Fibroblast of skin of abdomen (primary cell): ENCODE measurements at places on chromosomes 6 and 20.
A peak's percentile ranks its signal among the peaks of the same experiment; 100 is the strongest.

- no peak for DNase-seq
Observed at GRCh38 chr20:51237791-51238190, 214.9 kb upstream of the KCNG1 start.

- DNase-seq = no peak
Observed at GRCh38 chr6:46377209-46377608, 114.0 kb downstream of the RCAN2 start.

- DNase-seq = no peak
Observed at GRCh38 chr6:26495281-26495680, 4.8 kb upstream of the BTN1A1 start.

DNA sequence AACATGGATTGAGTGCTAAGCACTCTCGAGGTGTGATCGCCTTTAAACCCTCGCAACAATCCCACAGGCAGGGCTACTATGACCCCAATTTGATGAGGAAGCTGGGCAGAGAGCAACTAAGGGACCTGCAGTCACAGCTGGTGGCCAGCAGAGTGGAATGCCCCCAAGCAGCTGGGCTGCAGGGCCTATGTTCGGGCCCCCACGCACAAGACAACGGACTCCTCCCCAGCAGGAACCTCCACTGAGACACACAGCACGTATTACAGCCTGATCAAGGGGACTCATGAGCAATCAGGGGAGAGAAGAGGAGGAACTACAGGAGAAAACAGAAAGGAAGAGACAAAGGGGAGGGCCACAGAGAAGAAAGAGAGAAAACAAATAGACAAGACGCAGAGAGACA is 21.7 kb downstream of the CST7 start:
- no peak for DNase-seq

DNA sequence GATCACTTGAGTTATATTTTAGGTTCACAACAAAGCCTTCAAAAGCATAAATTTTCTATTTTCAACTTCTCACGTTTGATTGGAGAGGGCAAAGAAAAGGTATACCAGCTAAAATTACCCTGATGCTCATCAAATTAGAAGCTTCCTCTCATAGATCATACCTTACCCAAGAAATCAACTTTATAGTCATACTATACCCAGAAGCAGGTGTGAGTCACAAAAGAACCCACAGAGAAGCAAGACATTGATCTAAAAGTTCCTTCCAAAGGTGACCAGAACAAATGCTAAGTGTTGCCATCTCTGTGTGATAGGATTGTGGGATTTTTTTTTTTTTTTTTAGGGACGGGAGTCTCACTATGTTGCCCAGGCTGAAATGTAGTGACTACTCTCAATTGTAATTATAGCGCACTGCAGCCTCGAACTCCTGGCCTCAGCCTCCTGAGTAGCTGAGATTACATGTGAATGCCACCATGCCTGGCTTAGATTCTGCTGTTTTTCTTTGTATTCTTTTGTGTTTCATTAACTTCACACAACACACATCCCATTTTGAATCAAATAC is 3.3 kb downstream of the EIF2S2 start:
- DNase-seq = no peak

DNA sequence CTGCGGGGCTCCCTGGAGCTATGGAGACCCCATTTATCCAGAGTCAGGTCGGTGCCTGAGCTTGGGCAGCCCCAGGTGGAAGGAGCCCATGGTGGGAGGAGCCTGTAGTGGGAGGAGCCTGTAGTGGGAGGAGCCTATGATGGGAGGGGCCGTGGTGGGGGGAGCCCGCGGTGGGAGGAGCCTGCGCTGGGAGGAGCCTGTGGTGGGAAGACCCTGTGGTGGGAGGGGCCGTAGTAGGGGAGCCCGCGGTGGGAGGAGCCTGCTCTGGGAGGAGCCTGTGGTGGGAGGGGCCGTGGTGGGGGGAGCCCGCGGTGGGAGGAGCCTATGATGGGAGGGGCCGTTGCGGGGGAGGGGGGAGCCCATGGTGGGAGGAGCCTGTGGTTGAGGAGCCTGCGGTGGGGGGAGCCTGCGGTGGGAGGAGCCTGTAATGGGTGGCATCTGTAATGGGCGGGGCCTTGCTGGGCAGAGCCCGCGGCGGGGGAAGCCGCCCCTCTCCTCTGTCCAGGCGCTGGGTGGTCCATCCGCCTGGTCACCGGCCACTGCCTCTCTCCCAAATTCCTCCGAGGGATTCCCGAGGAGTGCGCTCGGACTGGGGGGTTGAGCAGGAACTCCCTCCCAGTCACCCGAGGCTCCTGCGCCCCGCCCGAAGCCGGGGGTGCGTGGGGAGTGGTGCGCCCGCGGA is 567 bp upstream of the FNDC11 start:
- DNase-seq = peak; percentile 73

DNA sequence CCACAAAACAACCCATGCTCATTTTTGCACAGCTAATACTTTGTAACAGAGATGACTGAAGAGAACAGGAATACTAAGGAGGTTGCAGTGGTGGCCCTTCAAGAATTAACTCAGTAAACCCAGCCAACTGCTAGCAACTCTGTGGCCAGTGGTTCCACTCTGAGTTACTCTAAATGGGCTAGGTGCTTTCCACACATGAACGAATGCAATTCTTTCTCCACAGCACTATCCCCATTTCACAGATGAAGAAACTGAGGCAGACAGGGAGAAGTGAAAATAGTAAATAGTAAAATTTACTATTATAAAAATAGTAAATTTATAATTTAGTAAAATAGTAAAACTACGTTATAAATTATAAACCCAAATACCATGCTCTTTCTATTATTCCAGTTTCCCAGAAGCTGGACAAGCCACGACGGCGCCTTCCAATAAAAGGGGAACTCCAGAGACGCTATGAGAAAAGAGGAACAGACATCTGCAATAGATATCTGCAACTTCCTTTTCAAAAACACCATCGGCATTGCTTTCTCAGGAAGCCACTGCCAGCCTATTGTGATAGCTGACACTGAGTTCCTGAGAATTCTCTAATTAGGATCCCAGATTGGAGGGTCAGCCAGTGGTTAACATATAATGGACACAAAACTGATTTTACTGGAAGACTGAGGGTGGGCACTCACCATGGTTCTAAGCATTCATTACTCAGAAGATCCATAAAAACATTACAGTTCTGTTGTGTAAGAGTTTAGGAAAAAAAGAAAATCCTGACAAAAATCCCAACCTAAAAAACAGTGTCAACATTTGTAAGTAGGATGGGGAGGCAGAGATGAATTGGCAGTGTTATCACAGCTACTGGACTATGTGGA is 16.2 kb downstream of the FKBP1A start:
- DNase-seq = no peak

DNA sequence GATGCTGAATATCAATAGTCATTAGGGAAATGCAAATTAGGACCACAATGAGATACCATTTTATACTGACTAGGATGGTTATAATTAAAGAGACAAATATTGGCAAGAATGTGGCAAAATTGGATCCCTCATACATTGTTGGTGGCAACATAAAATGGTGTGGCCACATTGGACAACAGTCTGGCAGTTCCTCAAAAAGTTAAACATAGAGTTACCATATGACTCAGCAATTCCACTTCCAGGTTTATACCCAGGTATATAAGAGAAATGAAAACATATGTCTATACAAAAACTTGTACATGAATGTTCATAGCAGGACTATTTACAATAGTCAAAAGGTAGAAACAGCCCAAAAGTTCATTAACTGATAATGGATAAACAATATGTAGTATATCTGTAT is 2.0 kb upstream of the CRIP3 start:
- DNase-seq = no peak

DNA sequence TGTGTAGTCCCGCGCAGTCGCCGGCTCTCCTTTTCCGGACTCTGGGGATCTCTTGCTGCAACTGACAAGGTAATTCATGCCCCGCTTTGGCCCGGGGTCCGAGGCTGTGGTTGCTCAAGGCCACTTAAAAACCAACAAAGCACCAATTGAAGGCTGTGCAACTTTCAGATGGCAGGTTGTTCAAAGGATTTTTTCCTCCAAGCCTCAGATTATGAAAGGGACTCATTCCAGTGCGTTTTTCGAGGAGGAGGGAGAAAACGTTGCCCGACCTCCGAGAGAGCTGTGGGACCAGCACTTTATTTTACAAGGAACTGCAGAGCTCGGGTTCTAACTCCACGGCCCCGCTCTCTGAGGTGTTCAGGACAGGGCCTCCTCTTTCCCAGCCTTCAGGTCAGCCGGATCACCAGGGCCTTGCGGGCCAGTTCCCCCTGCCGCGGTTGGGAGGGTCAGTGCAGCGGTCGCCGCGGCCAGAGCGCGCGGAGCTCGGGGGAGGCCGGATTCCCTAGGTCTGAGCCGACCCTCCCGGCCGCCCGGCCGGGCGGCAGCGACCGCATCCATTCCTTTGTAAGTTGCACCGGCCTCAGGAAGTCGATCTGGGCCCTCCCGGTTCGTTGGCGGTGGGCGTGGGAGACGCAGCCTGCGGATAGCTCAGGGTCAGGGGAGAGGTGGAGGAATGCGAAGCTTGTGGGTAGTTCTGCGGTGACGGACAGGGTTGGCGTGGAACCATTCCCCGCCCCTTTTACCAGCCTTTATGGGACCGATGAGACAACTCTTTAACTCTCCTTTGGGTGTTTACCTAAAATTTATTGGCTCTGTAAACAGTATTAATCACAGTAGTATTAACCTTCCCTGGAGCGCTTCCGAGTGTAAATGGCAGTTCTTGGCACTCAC is 1.6 kb downstream of the UTRN start:
- peak; percentile 82 for DNase-seq

DNA sequence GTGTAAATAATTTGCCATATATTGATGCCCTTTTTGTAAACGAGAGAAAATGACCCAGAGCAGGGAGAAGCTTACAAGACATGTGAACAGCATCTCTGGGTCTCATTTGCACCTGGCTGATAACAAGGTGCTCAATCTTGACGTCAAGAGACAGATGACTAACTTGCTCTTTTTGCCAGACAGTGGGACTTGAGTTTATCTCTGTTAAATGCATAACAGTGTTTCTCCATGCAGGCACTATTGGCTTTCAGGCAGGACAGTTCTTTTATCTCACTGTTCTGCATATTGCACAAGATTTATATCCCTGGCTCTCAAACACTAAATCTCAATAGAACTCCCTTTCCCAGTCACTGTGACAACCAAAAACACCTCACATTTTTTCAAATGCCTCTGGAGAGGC is 56.4 kb downstream of the RFX6 start:
- DNase-seq = no peak

- no peak for DNase-seq
Observed at GRCh38 chr6:16208989-16209388, 29.4 kb upstream of the GMPR start.

GRCh38 chr6:48978016-48978415 is 485.0 kb downstream of the MMUT start:
- no peak for DNase-seq

DNA sequence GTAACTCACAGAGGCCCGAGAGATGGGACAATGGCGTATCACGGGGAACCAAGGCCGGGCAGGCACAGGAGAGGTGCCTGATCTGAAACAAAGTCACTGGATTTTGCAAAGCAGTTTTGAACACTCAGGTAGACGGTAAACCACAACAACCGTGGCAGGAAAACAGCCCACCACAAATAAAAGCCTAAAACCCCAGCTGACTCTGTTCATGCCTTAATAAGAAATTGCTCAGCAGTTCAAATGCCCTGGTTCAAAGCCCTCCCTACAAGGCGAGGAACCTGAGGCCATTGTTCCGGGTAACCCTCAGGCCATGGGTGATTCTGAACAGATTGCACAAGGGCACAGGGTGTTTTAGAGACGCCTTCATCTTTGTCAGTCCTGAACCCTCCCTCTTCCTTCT is 114.2 kb downstream of the MAP3K7 start:
- no peak for DNase-seq

DNA sequence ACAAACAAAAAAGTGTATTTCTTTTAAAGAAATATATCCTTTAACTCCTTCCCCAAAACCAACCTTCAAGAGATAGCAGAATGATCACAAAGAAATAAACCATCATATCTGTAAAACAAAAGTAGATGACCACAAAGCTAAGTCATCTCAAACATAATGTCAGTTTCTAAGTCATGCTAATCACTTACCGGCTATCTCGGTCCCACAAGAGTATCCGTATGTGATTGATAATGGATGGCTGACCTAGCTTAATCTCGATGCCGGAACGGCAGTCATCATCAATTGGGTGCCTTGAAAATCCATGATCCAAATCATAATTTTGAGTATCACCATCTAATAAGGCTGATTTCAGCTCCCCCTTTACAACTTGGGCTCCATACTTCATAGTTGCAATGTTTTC is 59.7 kb downstream of the BTBD9 start:
- DNase-seq = no peak

DNA sequence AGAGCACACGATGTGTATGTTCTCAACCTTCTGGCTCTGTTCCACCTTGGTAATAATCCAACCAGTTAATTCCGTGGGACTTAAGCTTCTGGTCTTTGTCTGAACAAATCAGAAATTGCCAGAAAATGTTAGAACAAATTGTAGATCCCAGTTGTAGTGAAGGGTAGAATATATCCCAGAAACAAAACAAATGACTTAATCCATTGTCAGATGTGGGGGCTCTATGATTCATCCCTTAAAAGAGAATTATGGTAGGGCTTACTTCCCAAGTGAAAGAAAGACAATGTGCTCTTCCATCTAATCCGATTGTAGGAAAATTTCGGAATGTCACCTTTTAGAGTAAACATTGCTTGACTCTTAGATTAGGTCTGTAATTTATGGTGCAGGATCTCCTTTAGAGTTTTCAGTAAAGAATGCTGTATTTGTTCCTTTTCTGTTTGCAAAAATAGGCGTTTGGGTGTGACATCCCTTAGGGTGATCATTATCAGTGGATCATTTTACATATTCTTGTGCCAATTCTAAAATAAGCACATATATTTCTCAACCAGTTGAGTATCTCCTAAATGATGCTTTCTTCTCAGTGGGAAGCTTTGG is 234.5 kb upstream of the ZNF217 start:
- DNase-seq = peak; percentile 95

GRCh38 chr6:63816982-63817436 is 181.4 kb downstream of the PHF3 start:
- DNase-seq = no peak

GRCh38 chr6:126204598-126204997 is 135.3 kb upstream of the CENPW start:
- no peak for DNase-seq

DNA sequence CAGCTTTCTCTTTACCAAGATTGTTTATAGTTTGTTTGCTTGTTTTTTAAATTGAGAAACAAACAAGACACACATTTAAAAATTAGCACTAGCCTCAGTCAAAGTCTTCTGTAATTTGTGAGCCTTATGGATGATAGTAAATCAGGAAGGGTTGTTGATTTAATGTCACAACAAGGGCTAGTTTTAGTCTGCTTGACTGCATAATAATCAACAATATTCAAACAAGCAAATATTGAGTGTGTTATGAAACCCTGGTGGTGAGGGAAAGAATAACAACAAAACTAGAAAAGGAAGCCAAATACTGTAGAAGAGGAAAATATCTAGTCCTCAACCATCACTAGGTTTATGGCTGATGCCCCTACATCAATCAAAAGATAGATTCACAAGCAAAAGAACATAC is 228.6 kb downstream of the TBC1D7 start:
- no peak for DNase-seq
